ENCODE measurements at places on chromosomes 3 and 15.

DNA sequence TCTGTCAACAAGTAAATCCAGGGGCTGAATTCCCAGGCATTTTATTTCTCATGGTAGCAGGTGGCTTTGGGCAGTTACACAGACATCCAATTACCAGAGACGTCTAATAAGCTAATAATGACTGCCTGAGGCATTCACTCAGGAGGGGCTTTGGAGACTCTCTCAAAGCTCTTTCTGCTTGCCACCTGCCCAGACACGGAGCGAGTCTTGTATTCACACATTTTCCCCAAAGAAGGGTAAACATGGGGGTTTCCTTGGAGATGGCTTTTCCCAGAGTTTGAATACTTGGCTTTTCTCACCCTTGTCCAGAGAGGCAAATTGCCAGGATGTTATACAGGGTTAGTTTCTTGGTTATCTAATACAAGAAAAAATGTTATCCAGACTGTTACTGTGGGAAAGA is 132.6 kb downstream of the DIPK2A start:
- no peak for DNase-seq

GRCh38 chr3:148729476-148730055 is 31.9 kb downstream of the AGTR1 start:
- no peak for DNase-seq

- no peak for DNase-seq
These were observed 6.1 kb downstream of the ERICH6 start for GRCh38 chr3:150697646-150698045.

DNA sequence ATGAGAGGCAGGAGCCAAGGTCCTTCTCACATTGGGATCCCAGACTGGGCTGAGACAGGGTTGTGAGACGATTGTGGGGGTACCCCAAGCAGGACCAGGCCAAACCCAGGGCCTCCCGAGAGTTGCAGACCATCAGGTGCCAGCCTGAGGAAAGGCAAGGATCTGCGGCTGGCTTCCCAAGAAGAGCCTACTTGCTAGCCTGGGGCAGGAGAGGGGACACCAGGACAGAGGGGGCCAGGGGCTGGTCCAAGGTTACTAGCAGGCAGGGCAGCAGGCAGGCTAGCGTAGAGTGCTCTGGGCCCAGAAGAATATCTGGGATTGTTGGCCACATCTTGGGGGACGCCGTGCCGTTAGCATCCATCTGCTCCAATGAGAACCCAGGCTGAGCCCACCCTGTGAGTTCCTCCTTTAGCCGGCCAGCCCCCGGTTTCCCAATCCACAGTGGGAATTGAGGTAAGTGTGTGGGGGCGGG is 546 bp downstream of the CISH start:
- DNase-seq: no peak

DNA sequence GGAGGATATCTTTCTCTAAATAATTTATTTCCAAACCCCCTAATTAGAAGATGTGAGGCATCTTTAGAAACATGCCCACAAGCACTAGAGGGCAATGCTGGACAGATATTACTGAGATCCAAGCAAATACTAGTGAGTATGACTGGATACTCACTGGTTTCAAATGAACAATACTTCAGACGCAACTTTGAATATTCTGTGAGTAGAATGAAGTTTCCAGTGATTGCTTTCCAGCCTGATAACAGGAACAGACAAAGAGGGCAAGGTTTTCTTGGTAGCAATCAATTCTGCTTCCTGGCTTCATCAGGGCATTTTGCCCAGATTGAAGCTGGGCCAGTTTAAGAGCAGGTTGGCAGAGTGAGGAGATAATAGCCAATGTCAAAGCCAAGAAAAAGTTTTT is 442.6 kb upstream of the PDZRN3 start:
- DNase-seq: no peak

DNA sequence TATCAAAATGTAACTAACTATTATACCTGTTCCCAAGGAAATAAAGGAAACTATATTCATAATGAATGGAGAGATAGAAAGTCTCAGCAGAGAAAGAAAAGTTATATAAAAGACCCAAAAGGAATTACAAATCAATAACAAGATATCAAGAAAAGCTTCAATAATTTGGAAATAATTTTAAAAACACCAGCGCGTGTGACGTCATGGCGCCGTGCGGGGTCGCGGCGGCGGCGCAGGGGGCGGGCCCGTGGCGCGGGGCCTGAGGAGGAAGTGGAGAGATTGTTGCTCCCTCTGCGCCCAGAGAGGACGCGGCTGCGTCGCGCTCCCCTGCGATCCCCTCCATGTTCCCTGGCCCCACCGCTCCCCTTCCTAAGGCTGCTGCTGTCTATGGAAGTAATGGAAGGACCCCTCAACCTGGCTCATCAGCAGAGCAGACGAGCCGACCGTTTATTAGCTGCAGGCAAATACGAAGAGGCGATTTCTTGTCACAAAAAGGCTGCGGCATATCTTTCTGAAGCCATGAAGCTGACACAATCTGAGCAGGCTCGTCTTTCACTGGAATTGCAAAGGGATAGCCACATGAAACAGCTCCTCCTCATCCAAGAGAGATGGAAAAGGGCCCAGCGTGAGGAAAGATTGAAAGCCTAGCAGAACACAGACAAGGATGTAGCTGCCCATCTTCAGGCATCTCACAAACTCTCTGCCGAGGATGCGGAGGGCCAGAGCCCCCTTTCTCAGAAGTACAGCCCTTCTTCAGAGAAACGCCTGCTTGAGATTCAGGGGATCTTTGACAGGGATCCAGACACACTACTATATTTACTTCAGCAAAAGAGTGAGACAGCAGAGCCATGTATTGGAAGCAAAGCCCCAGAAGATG is 4.1 kb downstream of the XCR1 start:
- no peak for DNase-seq

DNA sequence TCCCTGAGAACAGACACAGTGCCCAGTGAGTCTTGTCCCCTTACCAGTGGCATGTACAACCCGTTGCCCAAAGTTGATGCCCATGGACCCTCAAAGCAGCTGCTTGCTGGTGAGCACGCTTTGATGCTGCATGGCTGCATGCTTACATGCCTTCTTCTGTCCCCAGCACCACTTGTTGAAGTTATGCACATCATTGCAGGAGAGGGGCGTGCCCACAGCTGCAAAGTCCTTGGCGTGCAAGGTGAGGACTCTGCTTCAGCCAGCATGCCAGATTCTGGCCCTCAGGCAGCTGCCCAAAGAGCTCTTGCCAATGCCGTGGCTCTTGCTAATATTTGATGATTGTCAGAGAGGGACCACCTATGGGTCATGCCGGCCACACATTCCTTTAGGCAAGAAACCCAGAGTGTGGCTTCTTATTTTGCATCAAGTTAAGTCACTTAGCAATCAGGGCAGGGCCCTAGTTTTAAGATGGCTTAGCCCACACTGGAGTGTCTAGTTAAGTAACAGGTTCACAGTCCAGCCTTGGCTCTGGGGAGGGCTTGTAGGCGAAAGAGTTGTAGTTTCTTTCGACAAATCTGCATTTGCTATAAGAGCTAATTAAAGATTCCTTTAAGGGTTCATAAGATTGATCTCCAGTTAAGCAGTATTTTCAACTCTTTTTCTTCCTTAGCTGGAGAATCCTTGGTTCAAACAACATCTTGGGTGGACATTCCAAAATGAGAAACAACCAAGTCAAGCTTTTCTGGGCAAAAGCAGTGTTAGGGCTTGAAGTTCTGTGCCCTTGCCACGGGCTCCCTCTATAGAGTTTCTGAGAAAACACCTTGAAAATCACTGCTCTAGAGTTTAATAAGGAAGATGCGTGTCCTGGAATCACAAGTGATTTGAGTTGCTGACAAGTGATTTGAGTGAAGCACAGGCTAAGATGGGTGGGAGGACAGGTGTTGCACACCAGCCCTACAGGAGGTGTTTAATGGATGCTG is 128.6 kb downstream of the SLCO3A1 start:
- DNase-seq: no peak

GRCh38 chr3:74722211-74722610 is 107.8 kb upstream of the CNTN3 start:
- no peak for DNase-seq

DNA sequence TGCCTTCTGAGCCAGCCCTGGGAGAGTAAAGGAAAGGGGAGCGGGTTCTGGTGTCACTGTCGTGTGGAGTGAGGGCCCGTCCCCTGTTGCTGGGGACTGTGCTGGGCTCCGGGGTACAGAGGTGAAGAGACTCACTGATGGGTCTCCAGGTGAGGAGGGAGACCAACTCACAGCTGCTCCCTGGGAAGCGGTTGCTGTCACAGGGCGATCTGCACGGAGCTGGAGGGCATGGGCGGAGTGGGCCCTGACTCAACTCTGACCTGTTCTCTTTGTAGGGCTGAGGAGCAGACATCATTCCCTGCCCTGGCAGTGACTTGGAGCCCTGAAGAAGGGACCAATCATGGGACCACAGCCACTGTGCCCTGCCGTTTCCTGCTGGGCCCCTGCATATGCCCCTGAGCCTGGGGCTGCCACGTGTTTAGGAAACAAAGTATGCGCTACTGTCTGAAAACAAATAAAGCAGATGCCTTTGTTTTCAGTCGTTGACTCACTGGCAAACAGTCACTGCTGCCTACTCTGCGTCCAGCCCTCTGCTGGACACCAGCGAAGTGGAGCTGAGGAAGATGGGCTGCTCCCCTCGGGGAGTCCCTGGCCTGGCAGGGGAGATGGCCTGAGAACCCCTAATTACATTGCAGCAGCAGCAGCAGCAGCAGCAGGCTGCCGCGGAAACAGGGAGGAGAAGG is 22.9 kb upstream of the PLXNA1 start:
- DNase-seq: no peak

DNA sequence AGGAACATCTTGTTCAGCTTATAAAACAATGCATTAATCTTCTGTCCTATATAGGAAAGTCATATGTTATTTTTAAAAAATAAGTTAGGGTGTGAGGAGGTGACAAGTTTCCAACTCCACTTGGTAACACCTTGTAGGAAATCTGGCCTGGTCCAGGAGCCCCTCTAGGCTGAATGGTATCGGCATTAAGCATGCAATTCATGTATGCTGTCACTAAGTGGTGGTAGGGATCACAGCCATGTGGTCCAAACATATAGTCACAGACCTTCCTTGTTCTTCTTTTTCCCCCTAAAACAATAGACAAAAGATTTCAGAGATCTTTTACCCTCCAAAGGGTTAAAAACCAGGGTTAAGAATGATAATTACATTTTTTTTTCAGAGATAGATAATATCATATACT is 4.2 kb upstream of the APBA2 start:
- no peak for DNase-seq
